ENCODE measurements at places on chromosomes 12 and 14. TPM values are rescaled to one million over a fixed set of nuclear protein-coding genes. Genes with fewer than 3 reads are reported as not detected.
A peak's percentile ranks its signal among the peaks of the same experiment; 100 is the strongest.

Gene TAS2R7
- not detected for total RNA-seq

Gene EMP1
- 0.97 TPM for total RNA-seq

Gene HELB
- total RNA-seq, result 11.0 TPM

Gene ST8SIA1
- total RNA-seq, result 9.7 TPM

Gene LMNTD1
- 37.7 TPM for total RNA-seq

Gene WSB2
- total RNA-seq, result 64.3 TPM

Gene LRP1-AS
- not detected for total RNA-seq

Gene FAM186B
- total RNA-seq, result 0.57 TPM

Gene PPP4R3A
- total RNA-seq, result 95.2 TPM

Gene HEATR5A
- 31.7 TPM for total RNA-seq

Gene CALCOCO1
- 45.7 TPM for total RNA-seq

DNA sequence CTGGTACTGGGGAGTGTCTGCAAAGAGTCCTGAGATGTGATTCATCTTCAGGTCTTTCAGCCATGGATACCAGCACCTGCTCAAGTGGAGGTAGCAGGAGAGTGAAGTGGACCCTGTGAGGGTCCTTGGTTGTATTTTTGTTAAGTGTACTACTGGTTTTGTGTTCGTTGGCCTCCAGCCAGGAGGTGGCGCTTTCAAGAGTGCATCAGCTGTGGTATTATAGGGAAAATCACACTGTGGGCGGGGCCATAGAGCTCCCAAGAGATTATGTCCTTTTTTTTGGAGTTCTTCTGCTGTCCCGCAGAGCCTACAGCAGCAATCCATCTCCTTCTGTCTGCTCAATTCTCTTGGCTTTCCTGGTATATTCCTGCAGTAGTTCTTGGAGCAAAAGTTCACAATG lies 66.8 kb downstream of the SPATA7 start:
- DNase-seq, result peak; percentile 62

DNA sequence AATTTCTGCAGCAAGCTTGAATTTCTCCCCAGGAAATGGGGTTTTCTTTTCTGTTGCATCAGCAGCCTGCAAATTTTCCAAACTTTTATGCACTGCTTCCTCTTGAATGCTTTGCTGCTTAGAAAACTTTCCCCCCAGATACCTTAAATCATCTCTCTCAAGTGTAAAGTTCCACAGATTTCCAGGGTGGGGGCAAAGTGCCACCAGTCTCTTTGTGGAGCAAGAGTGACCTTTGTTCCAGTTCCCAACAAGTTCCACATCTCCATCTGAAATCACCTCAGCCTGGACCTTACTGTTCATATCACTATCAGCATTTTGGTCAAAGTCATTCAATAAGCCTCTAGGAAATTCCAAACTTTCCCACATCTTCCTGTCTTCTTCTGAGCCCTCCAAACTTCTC lies 241.6 kb upstream of the TMTC1 start:
- no peak for DNase-seq

GRCh38 chr14:80560800-80561657 lies 349.7 kb upstream of the DIO2 start:
- DNase-seq, result no peak

DNA sequence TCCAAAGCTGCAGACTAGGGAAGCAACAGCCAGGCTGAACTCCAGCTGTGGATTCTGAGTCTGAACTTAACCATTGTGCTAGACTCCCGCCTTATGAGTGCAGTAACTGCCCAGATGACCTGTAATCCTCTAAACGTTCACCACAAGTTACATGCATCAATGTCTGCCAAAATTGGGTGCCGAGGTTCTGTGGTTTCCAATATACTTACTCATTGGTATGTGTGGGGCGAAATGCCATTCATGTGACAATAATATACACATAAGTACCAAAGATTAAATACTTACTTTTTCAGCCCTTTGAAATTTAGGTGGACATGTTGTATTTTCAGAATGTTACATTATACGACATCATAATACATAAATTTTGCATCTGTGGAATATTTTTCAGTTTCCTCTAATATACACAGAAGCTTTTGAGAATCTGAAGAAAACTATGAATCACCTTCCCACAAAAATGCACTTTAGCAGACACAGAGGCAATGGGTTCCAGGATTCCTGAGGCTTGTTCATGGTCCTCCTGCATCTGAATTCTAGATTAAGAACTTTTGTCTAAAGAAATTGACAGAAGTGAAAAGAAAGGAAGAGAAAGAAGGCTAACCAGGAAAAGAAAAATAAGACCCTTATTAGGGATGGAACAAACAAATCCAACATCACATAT lies 31.7 kb downstream of the GRIP1 start:
- no peak for DNase-seq

- DNase-seq, result no peak
These were observed 213.9 kb upstream of the FKBP4 start for GRCh38 chr12:2580821-2581220.

- DNase-seq, result no peak
These were observed 6.3 kb downstream of the CDCA4 start for GRCh38 chr14:105014631-105015030.

DNA sequence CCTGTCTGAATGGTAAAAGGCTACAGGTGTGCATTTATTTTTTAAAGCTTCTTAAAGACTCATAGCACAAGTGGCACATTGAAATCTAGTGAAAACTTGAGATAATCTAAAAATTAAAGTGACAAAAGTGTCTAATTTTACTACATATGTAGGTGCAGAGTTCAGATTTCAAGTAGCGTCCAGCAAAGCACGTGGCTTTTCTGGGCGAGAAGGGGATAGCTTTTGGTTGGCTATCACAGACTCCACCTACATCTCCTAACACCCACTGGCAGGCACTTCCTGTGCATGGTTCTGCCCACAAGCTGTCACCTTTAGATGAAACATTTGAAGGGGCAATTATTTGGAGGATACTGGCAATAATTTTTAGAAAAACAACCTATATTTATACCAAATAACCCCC lies 1.9 kb upstream of the PITPNM2 start:
- DNase-seq, result no peak

GRCh38 chr14:33297565-33297964 lies 358.9 kb downstream of the NPAS3 start:
- DNase-seq, result peak; percentile 43

- no peak for DNase-seq
These were observed 18.6 kb downstream of the C12orf75 start for GRCh38 chr12:105349138-105349537.

GRCh38 chr12:124597041-124597440 lies 29.6 kb upstream of the NCOR2 start:
- no peak for DNase-seq

GRCh38 chr14:61365667-61366212 lies 44.4 kb downstream of the PRKCH start:
- DNase-seq, result no peak

- peak; percentile 80 for DNase-seq
These were observed 158.7 kb downstream of the METTL25 start for GRCh38 chr12:82517027-82517426.

DNA sequence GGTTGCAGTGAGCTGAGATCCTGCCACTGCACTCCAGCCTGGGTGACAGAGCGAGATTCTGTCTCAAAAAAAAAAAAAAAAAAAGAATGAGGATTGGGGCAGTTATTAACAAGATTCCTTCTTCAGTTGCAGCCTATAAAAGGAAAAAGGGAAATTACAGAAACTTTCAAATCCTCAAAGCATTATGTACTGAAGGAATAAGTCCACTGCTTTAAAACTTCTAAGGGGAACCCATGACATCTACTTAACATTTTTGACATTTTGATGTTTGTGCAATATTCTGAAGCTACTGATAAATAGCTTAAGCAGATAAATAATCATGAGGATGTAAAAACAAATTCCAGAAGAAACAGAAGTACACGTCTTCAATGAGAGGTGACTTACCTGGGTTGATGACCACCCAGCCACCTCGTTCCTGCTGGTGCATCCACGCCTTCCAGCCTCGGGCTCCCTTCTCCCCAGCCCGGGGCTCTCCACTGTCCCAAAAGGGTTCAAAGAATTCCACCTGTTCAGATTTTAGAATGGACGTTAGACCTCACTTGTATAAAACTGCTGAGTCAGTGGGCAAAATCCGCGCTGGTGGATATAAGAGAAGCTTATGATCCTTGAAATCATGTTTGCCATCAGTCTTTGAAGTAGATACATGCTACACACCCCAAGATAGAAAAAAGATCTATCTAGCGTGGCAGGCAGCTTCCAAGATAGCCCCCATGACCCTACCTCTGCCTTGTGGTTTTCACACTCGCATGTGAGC lies 33.7 kb downstream of the NRDE2 start:
- no peak for DNase-seq

GRCh38 chr12:30417697-30418231 lies 277.9 kb downstream of the IPO8 start:
- DNase-seq, result no peak

DNA sequence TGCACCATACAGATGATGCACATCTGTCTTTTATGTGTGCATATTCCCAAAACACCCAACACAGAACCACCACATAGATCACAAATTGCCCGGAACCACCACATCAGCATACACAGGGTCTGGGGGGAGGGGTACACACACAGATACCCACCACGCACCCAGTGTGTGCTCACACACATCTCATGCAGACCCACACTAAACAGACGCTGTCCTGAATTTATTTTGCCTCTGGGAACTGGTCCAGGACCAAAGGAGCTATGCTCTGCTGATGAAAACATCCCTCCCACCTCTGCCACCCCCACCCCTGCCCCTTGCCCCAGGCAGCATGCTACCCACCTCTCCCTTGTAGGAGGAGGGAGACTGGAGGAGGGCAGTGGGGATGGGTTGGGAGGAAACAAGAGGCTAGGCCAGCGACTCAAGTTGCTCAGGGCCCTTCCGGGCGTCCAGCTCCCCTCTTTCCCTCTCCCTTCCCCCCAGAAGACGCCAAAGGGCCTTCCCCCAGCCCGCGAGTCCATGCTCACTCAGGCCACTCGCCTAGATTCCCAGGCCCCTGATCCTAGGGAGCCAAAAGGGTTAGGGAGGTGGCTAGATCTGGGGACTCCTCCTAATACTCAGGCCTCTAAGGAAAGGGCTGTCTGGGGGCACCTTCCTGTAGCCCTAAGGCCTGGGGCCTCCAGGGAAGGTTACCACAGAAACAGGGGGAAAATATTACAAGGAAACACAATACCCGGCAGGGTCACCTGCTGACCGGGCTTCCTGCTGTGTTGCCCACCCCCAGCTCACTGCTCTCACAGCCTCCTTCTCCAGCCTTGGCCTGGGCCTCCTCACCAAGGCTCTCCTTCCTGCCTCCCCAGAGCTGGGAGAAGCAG lies 3.1 kb downstream of the HDAC7 start:
- peak; percentile 74 for DNase-seq

- DNase-seq, result peak; percentile 31
These were observed 437.3 kb downstream of the MED13L start for GRCh38 chr12:115840159-115840558.

DNA sequence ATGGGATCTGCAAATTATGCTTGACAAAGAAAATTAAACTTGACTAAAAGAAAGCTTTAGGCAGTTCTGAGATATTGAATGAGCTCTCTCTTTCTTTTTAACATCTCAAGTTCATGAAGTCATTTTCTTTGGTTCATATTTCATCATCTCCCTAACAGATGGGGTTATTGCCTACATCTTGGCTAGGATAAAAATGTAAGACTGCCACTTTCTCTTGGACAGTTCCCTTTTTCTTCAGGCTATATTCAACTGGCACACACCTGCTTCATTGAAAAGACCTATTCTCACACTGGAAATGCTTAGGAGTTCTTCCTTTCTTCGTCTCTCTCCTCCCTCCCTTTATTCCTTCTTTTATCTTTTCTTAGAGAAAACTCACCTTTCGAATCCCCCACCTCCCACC lies 355.9 kb upstream of the SEL1L start:
- no peak for DNase-seq

GRCh38 chr12:12555656-12556055 lies 7.0 kb downstream of the DUSP16 start:
- DNase-seq, result no peak

DNA sequence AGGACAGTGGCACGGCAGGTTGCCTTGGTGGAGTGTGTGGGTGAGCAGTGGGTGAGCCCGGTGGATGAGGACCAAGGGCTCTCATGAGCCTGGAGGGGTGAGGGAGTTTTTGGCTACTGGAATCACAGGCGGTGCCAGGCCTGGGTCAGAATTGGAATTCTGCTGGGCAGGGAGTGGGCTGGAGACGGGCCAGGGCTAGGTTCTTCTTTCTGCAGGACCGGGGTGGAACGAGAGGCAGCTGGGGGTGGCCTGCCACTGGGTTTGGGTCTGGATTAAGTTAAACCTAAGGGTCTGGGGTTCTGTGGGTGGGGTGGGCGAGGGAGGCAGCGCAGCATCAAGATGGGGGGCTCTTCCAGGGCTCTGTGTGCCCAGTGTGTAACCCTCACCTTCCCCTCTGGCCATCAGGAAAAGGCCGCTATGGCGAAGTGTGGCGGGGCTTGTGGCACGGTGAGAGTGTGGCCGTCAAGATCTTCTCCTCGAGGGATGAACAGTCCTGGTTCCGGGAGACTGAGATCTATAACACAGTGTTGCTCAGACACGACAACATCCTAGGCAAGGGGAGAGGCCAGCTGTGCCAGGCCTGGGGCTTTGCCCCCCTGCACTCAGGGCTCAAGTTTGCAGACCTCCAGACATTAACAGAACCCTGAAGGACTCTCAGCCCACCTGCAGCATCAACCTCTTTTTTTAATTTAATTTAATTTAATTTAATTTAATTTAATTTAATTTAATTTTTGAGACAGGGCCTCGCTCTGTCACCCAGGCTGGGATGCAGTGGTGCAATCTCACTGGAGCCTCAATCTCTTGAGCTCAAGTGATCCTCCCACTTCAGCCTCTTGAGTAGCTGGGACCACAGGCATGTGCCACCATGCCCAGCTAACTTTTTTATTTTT lies 7.0 kb downstream of the ACVRL1 start:
- DNase-seq, result no peak

- DNase-seq, result peak; percentile 93
These were observed 4.5 kb downstream of the DAO start for GRCh38 chr12:108884116-108885012.

DNA sequence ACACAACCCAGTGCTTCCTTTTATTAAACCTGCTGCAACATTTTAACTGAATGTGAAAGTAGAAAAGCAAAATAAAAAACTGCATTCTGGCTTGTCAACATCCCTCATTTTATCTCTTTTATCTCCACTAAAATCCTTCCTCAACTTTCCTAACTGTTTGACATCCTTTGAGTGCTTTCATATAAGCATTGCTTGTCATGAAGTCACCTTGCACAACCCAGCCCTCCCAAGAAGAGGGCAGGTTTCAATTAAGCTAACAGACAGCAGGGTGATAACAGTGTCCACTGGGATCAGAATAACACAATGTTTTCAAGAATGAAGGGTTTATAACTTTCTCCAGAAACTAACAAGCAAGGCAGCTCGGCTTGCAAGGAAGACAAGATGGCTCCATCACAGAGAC lies 16.3 kb upstream of the TSPAN8 start:
- DNase-seq, result no peak
